Stomach (tissue), 19 donors: ENCODE measurements at places on chromosomes 1 and 21. TPM values are rescaled to one million over a fixed set of nuclear protein-coding genes. Genes with fewer than 3 reads are reported as not detected.

DNA sequence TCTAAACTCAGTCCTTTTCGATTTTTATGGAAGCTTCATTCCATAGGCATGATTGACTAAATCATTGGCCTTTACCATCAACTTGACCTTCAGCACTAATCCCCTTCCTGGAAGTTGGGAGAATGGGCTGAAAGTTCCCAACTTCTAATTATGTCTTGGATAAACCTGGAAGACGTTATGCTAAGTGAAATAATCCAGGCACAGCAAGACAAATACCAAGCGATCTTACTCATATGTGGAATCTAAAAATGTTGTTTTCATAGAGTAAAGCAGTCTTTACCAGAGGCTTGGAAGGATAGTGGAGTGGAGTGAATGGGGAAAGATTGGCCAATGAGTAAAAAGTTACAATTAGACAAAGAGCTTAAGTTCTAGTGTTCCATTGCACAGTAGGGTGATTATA lies 1453.2 kb downstream of the PLA2G4A start:
- H3K27me3 ChIP-seq, result no peaks in the 10 kb centered on the region
- H3K4me3 ChIP-seq, result no peak overlapping the region
- no peak for DNase-seq
- H3K36me3 ChIP-seq, result no peaks in the 10 kb centered on the region

DNA sequence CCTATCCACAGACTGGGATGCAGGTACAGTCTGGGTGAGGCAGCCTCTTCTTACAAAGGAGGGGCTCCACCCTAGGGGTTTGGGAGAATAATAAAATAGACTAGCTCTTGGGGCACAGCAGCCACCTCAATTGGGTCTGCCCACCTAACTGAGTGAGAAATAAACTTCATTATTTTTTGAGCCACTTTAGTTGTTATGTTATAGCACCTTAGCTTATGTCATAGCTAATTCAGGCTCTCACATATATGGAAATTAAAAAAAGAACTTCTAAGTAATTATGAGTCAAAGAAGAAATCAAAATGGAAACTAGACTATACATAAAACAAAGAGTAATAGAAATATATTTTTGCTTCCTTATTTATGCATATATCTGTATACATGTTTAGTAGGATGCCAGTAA lies 318.5 kb upstream of the B3GALT2 start:
- H3K4me3 ChIP-seq, result no peak overlapping the region
- no peak overlapping the region for H3K27ac ChIP-seq

DNA sequence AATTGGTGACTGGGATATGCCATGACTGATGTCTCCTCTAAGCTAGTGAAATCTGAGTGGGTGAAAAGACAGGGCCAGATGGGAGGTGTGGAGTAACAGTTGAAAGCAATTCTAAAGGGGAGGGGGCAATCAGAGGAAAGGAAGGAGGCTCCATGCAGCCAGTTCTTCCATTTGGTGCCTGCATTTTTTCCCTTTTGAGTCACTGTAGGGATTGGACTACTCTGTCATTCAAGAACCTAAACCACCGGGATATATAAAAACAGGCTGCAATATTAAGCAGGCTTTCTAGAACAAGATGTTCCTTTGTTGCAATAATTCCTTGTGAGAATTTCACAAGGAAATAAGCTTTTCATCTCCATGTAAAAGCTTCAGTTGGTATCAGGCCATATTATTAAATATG lies 18.3 kb downstream of the CLIC6 start:
- peaks cover 11% of the 10 kb centered on the region for H3K4me1 ChIP-seq
- H3K27ac ChIP-seq, result no peak overlapping the region
- DNase-seq, result no peak
- H3K36me3 ChIP-seq, result no peaks in the 10 kb centered on the region
- no peaks in the 10 kb centered on the region for H3K27me3 ChIP-seq

DNA sequence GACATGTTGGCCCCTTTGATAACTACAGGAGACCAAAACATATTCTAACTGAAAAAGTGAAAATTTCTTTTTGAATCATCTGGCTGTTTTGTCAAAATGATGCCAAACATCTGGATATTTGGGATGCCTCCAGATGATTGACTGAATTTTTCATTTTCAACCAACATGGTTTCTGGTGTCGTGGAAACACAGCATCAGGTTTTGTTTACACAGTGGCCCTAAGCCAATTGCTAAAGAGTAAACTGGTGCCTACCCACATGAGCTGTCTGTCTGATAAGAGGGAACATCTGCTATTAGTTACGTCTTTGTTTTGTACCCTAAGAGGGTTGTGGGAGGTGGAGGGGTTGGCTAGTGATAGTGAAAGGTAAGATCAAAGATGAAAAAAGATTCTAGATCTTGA lies 204.8 kb downstream of the KCNK2 start:
- H3K4me1 ChIP-seq, result no peaks in the 10 kb centered on the region
- no peak overlapping the region for H3K27ac ChIP-seq
- DNase-seq, result no peak
- H3K4me3 ChIP-seq, result no peak overlapping the region
- H3K36me3 ChIP-seq, result no peaks in the 10 kb centered on the region

DNA sequence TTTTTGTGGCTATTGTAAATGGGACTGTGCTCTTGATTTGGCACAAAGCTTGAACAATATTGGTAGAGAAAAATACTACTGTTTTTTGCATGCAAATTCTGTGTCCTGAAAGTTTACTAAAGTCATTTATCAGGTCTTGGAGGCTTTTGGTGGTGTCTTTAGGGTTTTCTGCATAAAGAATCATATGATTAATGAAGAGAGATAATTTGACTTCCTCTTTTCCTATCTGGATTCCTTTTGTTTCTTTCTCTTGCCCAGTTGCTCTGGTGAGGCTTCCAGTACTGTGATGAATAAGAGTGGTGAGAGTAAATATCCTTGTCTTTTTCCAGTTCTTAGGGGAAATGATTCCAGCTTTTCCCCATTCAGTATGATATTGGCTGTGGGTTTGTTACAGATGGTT lies 1166.7 kb downstream of the NCAM2 start:
- no peaks in the 10 kb centered on the region for H3K4me1 ChIP-seq
- no peak overlapping the region for H3K27ac ChIP-seq
- H3K36me3 ChIP-seq, result no peaks in the 10 kb centered on the region
- H3K27me3 ChIP-seq, result no peaks in the 10 kb centered on the region

The ARHGAP30 gene
- total RNA-seq, result 15.6 TPM
